Stimulated activated CD8-positive, alpha-beta memory T cell treated with anti-CD3 and anti-CD28 coated beads, Interleukin-4, amount 100 ng/mL, for 1 hour (primary cell): ENCODE measurements at places on chromosomes 2 and 18.

GRCh38 chr2:67880291-67880761, 182.5 kb downstream of the C1D start:
- no peak for DNase-seq

DNA sequence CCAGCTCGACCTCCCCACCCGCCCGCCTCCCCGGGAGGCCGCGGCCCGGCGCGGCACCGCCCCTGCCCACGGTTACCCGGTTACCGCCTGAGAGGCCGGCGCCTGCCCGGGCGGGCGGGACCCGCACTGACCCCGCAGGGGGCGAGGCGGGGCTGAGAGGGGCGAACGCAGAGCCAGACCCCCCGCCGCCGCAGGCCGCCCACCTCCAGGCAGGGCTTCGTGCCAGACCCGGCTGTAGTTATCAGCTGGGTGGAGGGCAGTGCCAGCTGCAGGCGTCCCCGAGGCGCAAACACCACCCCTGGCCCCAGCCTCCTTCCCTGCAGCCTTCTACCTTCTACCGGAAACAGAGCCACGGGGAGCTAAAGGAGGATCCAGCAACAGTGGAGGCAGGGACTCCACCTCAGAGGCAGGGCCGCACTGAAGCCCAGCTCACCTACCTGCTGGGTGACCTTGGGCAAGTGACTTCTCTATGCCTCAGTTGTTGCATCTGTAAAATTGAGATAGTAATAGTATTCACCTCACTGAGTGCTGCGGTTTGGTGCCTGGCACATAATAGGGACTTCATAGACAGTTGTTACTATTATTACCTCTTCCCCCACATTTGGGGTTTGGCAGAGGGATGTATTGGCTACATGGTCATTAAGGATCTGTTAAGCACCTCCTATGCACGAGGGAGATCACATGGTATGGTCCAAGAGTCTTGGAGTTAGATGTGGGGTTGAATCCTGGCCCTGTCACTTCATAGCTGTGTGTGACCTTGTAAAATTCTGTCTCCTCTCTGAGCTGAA, 231.6 kb upstream of the SMAD2 start:
- DNase-seq, result no peak

DNA sequence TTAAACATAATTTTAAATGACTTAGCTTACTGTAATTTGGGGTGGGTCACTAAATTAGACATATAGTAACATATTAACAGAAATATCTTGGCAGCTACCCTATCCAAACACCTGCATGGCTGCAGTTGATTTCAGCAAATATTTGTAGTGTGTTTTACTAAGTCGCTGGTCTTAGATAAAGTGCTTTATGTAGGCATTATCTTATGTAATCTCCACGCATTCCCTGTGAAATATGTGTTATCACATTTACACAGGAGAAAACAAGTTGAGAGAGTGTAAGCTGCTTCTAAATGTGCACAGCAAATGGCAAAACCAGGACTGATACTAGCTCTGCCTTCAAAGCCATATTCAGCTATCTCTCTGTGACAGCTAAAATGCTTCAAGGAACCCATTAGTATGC, 72.0 kb downstream of the NYAP2 start:
- DNase-seq, result no peak

DNA sequence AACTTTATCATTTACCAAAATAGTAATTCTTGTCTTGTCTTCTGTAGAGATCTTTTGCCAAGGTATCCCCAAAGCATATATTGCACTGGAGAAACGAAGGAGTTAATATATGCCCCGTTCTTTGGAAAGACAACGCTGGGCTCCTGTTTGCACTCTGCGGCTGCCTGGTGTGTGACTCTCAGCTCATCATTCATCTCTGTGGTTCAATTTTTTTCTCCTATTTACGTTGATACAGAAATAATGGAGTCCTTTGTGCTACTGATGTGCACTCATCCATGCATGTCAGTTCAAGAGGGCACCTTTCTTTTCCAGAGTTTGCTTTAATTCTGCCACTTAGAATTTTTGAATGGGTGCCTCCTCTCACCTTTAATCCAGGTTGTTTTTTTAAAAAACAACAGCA, 655.5 kb downstream of the DCDC2C start:
- no peak for DNase-seq

DNA sequence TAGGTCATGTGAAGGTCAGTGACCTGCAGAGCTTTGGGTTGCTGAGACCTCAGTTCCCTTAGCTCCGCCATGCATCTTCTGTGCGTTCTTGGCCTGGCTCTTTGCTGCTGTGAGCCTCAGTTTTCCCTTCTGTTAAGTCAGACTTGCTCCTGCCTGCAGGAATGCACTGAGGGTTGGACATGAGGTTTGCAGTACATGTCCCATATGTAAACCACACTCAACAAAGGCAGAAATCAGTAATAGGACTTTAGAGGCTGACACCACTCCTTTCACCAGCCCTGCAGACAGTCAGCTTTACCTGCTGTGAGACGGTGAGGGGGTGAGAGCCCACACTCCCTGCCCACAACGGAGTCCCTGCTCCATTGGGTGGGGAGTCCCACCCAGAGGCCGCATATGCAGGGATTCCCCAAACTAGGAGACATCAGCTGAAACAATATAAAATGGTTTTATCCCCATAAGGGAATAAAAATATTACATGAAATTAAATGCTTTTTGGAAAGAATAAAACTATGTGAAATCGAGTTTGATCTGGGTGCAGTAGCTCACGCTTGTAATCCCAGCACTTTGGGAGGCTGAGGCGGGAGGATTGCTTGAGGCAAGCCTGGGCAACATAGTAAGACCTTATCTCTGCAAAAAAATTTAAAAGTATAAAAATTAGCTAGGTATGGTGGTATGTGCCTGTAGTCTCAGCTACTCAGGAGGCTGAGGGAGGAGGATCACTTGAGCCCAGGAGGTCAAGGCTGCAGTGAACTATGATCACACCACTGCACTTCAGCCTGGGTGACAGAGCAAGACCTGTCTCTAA, 55.1 kb downstream of the MYO7B start:
- no peak for DNase-seq

GRCh38 chr2:136394136-136395060, 276.4 kb upstream of the CXCR4 start:
- no peak for DNase-seq

GRCh38 chr18:3171631-3172030, 48.1 kb downstream of the MYOM1 start:
- DNase-seq, result no peak

DNA sequence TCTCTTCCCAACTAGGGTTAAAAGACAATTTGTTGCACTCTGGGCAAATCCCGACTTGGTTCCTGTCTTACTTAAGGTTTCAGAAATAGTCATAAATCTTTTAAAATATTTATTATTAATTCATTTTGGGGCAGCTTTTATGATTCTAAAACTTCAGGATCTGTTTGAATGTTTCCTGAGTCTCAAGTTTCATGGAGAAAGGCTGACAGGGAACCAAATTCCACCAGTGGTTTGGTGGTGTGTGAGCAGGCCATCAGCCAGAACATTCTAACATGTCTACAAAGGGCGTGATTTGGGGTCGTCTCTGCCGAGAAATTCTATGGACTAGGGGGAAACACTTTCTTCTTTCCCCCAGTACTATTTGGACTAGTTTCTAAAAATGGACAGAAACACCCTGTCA, 366.4 kb downstream of the ZNF521 start:
- no peak for DNase-seq

DNA sequence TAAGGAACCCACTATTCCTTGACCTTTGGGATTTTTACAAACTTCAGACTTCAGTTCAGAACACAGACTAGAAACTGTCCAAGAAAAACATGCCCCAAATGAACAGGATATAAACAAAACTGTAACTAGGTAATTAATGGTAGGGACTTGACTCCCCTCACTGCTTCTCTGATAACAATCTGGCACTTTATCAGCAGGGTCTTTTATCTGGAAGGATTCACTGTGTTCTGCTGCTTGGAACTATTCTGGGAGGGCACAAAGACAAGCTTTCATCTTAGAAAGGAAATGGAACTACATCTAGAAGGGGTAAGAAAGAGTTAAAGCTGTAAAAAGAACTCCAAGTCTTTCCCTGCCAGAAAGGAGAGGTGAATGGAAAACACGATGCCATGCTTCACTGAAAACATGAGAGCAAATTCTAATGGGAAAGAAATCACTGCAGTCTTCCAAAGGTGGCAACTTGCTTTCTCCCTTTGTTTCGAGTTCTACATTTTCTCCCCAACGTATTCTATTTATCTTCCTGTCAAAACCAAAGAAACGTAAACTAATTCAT, 181.2 kb downstream of the THADA start:
- DNase-seq, result no peak
